Activated CD4-positive, alpha-beta memory T cell treated with anti-CD3 and anti-CD28 coated beads for 36 hours (primary cell): ENCODE measurements at places on chromosomes 4 and X. TPM values are rescaled to one million over a fixed set of nuclear protein-coding genes. Genes with fewer than 3 reads are reported as not detected.

The EVC2 gene
- total RNA-seq, result 1.7 TPM

The GLRA2 gene
- not detected for total RNA-seq

GRCh38 chrX:114152130-114152529 lies 431.8 kb upstream of the HTR2C start:
- H3K27me3 ChIP-seq, result no peaks in the 10 kb centered on the region
- H3K27ac ChIP-seq, result no peak overlapping the region
- DNase-seq, result no peak
- H3K4me1 ChIP-seq, result no peaks in the 10 kb centered on the region
- H3K36me3 ChIP-seq, result no peaks in the 10 kb centered on the region

GRCh38 chr4:70062000-70062399 lies 11.8 kb downstream of the HTN1 start:
- no peak overlapping the region for H3K27ac ChIP-seq
- H3K36me3 ChIP-seq, result no peaks in the 10 kb centered on the region
- no peaks in the 10 kb centered on the region for H3K4me1 ChIP-seq

DNA sequence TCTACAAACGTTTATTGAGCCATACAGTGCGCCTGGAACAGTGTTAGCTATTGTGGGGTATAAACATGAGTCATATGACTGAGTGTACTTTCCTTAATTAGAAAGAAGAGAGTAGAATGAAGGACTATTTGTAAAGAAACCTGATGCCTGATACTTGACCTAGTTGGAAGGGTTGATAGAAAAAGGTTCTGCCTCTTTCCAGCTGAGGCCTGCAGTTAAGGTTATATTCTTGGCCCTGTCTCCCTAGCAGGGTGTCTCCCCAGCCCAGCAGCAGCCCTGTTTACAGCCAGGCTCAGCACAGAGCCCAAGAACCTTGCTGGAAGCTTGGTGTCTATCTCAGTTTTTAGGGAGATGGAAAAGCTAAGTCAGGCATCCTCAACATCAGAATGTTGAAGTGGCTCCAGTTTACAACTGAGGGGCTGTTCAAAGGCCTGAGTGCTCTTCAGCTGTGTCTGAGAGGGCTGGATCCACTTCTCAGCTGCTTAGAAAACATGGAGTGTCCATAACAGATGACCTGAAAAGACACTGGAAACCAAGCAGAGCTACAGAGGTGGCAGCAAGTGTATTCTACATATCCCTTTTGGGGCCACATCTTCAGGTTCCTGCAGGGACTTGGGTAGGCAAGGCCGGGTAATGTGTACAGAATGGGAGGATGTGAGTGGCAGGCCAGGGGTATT lies 21.6 kb downstream of the NYX start:
- no peaks in the 10 kb centered on the region for H3K27me3 ChIP-seq
- DNase-seq, result no peak
- H3K4me1 ChIP-seq, result peaks cover 4% of the 10 kb centered on the region
- H3K4me3 ChIP-seq, result no peak overlapping the region
- H3K36me3 ChIP-seq, result no peaks in the 10 kb centered on the region
